Right atrium auricular region (tissue), 2 donors: ENCODE measurements at places on chromosomes 11 and 22. TPM values are rescaled to one million over a fixed set of nuclear protein-coding genes. Genes with fewer than 3 reads are reported as not detected.

DNA sequence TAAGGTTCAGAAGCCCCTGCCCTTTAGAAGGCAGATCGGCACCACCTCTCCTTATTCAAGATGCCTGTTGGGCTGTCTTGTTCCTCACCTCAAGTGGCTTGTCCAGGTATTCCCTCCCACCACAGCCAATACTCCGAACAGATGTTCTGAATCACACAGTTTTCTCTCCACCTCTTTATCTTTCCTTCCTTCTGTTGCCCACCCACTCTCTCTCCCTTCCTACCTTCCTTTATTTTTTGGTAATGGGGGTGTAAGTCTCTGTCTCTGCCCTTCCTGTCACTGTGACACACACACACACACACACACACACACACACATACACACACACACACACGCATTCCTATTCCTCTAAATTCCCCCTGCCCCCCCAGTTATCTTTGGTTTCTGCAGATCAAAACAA is 8.4 kb downstream of the BEST1 start:
- no peak overlapping the region for H3K27ac ChIP-seq

MIOX gene
- total RNA-seq: not detected

CREBZF gene
- total RNA-seq: 11.6 TPM

GRCh38 chr22:35761037-35761436 is 43.4 kb downstream of the APOL5 start:
- H3K36me3 ChIP-seq: peaks cover 14% of the 10 kb centered on the region
- DNase-seq: no peak
- H3K4me3 ChIP-seq: no peak overlapping the region
- no peaks in the 10 kb centered on the region for H3K27me3 ChIP-seq
- H3K4me1 ChIP-seq: no peaks in the 10 kb centered on the region
- no peak overlapping the region for H3K27ac ChIP-seq

SLC22A9 gene
- not detected for total RNA-seq

DNA sequence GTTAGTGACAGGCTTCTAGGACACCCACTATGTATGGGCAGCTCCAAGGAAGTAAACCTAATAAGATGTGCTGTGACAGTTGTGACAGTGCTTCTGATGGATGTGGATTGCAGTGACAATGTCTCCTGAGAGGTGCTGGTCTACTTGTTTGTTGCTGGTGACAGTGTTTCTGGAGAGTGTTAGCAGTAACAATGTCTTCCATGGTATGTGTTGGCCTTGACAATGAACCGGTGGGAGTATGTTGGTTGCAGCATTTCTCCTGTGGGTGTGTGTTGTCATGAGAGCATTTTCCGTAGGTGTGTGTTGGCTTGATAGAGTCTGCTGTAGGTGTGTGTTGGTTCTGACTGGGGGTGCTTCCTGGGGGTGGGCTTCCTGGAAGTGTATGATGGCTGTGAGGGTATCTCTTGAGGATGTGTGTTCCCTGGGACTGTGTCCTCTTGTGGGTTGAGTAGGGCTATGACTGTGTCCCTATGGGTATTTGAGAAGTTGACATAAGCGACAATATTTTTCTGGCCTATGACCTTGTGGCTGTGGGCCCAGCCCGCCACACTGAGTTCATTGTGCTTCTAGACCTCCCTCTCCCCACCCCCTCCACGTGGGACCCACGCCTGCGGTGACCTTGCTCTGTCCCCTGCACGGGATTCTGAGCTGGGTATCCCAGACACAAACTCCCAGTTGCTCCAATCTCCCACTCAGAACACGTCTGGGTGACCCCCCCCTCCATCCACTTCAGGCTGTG is 1.2 kb downstream of the DCHS1 start:
- DNase-seq: no peak
- peak overlapping the region; percentile 72 for H3K27ac ChIP-seq
- H3K4me1 ChIP-seq: peaks cover 20% of the 10 kb centered on the region
- H3K27me3 ChIP-seq: no peaks in the 10 kb centered on the region

PHOX2A gene
- not detected for total RNA-seq

DNA sequence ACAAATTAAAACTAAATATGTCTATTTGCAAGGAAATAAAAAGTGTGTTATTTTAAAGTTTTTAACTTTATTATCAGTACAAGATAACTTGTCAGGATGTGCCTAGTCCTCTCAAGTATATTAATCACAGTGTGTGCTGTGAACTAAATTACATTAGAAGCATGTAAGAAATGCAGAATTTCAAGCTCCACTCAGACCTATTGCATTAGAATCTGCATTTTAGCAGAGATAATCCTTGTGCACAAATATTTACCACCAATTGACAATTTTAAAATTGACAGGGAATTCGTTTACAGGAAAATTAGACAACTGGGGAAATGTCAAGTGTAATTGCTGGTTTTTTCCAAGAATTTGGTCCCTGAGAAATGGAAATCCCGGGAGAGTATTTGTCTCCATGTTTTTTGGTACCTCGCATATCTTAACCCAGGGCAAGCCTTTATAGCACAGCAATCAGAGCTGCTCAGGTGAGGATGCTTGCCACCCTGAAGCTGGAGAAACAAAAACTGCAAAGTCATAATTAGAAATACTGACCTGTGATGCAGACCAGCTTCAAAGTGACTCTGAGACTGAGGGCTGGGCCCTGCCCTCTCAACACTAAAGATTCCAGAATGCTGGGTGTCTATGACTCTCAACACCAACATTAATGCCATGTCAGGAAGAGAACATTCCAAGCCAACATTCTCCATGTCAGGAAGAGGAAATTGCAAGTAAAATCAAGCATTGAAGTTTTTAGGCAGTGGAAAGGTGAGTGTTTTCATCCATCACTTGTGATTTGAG is at the start of gene OR8G1:
Gene OR8G1 (plus strand): TSS at position 475 of the 777 bp plus-strand sequence. CDS start 8,581 bp downstream, outside the sequence.
- H3K27ac ChIP-seq: no peak within 1 kb of the TSS
- no peaks in the 10 kb centered on the region for H3K36me3 ChIP-seq
- H3K4me1 ChIP-seq: no peaks in the 10 kb centered on the region
- no peak for DNase-seq
- H3K4me3 ChIP-seq: no peak within 1 kb of the TSS
- no peaks in the 10 kb centered on the region for H3K27me3 ChIP-seq

SCUBE2 gene
- 1.6 TPM for total RNA-seq
